NCI-H2029 (cell line): ENCODE measurements at places on chromosomes 16 and 17.

GRCh38 chr16:8596581-8596980 is 6.3 kb upstream of the TMEM114 start:
- DNase-seq: no peak

DNA sequence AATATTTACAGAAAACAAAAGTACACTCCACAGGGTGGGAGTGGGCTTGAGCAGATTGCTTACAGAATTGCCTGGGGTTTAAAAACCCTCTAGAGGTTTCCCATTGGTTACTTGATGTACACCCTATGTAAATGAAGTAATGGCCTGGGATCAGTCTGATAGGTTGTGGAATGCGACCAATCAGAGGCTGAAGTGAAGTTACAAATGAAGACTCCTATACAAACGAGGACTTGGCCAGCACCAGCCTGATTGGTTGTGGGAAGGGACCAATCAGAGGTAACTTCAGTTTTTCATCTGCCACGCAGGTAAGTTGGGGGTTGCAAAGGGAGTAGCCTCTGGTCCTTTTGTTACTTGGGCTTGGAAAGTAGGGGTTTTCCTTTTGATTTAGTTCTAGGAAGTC is 8.8 kb downstream of the EEF2K start:
- DNase-seq: no peak

DNA sequence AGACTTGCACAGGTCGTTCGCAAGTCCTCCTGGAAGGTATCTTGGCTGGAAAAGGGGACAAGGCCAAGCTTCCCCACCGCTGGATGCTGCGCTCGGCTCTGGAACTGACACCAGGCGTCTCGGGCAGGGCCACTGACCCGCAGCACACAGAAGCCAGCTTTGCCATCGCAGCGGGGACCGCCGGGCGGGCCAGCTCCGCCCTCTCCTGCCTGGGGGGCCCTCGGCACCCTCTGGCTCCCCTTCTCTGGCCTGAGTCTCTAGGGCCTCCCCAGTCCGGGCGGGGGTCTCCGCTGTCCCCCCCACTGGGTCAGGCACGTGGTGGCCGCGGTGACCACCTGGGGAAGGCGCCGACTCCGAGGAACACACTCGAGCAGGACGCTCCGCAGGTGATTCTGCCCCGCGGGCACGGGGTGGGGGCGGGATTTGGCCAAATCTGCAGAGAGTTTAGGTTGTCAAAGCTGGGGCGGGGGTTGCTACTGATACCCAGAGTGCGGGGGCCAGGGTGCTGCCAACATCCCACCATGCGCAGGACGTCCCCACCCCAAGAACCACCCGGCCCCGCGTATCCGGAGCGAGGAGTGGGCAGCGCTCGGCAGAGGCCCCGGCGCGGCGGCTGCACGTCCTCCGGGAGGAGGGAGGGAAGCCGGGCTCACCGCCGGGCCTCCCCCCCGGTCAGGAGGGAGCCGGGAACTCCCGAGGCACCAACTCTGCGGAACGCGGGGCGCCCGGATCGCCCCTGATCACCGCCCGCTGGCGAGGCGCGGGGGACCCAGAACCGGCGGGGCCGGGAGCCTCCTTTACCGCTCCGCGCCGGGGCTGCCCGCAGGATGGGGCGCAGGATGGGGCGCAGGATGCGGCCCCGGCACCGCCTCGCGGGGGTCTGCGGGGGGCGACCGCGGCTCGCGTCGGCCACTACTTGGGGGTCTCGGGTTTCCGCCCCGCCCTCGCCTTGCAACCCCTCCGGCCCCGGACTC is 744 bp upstream of the METRNL start:
- no peak for DNase-seq

GRCh38 chr17:48351911-48352332 is 78.1 kb downstream of the SKAP1 start:
- no peak for DNase-seq

DNA sequence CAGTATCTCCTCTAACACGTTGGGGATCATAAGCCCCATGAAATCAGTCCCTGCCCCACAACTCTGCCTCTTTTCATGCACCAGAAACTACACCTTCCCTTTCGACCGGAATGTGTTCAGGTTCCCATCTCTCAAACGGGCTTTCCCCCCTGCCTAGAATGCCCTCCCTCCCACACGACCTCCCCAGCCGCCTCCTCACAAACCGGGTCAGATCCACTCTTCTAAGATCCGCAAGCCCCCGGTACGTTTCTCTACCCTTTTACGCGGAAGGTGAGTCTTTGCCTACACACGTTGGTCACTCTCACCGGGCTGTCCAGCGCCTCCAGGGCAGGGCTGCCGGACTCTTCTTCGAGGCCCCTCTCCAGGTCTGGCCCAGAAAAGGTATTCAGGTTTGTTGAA is 708 bp downstream of the DHX33 start:
- DNase-seq: no peak

DNA sequence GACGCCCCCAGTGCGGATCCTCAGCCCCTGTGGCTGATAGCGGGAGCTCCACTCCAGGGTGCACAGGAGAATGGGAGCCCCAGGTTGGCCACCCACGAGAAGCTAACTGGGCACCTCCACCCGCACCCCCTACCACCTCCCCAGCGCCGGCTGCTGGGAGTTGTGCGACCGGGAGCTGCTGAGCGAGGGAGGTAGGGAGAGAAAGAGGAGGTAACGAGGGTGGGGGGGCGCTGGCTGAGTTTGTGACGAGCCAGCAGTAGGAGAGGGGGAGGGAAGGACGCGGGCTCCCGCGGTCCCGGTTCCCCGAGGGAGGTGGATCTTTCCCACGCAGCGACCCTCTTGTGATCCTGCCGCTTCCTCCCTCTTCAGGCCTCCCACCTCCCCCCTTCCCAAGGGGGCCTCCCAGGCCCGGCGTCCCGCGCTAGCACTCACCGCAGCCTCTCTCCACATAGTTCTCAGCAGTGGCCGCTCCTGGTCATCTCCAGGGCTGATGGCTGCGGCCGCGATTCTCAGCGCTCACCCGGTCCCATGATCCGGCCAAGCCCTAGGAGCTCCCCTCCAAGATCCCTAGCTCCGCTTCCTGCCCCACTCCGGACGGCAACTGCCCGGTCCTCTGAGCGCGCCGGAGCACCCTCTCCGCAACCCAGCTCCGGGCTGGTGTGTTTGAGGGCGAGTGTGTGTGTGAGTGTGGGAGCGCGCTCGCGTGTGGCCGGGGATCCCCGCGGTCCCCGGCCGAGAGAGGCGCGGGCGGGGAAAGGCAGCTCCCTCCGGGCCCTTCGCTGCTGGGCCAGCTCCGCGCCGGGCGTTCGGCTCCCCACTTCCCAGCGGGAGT is at the start of gene GRIN2A:
Gene GRIN2A, minus strand, starts transcription at position 207 of the 832 bp plus-strand sequence. CDS start 2,017 bp downstream, outside the sequence.
- no peak for DNase-seq

GRCh38 chr17:75011401-75012095 is 922 bp upstream of the MRPL58 start:
- DNase-seq: peak; percentile 11

GRCh38 chr17:69625474-69625873 is 211.0 kb downstream of the MAP2K6 start:
- DNase-seq: no peak

GRCh38 chr17:17017343-17018014 is 24.8 kb upstream of the MPRIP start:
- no peak for DNase-seq

GRCh38 chr17:42378359-42378958 is 9.8 kb downstream of the STAT3 start:
- no peak for DNase-seq

GRCh38 chr16:54477714-54478113 is 191.1 kb upstream of the IRX3 start:
- no peak for DNase-seq

DNA sequence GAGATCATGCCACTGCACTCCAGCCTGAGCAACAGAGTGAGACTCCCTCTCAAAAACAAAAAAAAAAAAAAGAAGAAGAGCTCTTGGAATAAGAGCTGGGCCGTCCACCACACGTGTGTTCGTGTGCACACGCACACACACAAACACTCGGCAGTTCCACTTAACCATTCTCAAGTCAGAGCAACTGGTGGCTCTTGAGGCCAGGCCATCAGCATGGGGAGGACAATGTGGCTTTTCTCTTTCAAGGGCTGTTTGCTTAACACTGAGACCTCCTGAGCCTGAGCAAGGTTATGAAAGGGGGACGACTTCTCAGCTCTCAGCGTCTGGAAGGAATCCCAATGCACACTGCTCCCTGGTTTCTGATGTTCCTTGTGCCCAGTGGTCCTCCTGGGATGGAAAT is 444.9 kb downstream of the SOX9 start:
- DNase-seq: peak; percentile 63

DNA sequence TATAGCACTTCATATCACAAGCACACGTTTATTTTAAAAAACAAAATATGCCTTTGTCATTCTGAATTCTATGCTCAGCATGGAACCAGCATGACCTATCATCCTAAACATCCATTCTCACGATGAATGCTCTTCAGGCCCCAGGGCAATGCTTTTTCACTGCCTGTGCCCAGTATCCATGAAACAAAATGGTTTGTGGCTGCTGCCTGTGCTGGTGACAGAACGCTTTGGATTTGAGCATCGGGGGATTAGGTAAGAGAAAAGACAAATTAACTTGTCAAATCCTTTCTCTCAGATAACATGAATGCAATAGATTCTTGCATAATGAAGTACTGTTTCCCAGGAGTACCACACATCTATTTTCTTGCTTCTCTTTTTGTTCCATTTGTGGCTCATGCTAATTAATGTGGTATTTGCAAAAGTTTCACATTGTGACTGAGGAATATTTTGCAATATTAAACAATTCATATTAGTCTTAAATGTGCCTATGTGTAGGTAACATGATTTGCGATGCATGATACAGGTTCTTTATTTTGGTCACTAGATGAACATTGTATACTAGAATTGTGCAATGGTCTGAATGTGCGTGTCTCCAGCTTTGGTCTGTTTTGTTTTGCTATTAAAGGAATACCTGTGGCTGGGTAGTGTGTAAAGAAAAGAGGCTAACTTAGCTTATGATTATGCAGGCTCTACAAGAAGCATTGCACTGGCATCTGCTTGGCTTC is 25.8 kb upstream of the SRSF1 start:
- DNase-seq: no peak

DNA sequence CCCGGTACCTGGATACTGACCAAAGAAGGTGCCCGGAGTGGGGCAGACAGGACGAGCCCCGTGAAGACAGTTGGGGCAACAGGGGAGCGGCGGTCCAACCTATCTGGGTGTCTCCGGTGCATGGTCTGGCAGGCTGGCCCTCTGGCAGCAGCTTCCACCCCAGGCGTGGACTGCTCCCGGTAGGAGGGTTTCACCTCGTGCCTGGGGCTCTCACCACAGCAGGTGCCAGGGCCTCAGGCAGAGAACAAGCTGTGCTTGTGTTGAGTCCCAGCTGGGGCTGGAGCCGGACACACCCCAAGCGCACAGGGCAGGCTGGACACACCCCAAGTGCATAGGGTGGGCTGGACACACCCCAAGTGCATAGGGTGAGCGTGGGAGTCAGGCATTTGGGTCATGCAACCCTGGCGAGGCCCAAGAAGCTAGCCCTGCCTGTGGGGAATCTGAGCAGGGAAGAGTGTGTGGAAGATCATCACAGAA is 1.5 kb upstream of the FBXL16 start:
- DNase-seq: no peak

DNA sequence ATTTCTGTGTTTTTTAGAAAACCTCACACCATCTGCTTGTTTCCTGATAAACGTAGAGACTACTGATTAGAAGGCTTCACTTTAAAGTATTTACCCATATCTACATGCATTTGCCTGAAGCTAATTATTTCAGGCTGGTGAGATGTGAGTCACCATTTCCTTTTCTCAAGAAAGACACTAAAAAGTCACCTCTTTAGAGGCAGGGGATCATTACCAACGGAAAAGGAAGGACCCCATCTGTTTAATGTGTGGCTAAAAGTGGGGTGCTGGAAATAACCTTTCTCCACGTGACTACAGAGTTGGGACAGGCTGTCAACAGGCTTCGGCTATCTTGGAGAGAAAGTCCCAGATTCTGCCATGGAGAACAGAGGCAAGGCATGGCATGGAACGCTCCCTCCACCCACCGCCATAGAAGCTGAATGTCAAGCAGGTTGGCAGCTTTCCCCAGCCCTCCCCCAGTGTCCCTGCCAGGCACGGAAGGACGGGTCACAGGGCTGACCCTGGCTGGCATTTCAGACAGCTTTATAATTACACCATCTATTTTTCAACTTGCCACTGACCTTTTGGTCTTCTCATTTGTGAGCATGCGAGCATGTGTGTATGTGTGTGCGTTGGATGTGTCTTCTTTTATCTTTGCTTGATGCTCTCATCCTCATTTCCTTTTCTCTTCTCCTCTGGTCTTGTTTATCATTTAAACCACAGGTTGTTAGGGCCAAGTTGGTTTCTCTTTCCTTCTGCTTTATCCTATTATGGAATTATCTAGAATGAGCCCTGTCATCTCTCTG is 157.0 kb downstream of the CPPED1 start:
- DNase-seq: peak; percentile 82

- DNase-seq: no peak
These were observed 12.0 kb downstream of the SP2 start for GRCh38 chr17:47907932-47908562.

GRCh38 chr17:69460963-69461922 is 46.7 kb downstream of the MAP2K6 start:
- DNase-seq: no peak

- DNase-seq: no peak
These were observed 89.9 kb upstream of the C16orf82 start for GRCh38 chr16:26976873-26977272.

- no peak for DNase-seq
These were observed 18.7 kb upstream of the EVI2A start for GRCh38 chr17:31339906-31340661.

DNA sequence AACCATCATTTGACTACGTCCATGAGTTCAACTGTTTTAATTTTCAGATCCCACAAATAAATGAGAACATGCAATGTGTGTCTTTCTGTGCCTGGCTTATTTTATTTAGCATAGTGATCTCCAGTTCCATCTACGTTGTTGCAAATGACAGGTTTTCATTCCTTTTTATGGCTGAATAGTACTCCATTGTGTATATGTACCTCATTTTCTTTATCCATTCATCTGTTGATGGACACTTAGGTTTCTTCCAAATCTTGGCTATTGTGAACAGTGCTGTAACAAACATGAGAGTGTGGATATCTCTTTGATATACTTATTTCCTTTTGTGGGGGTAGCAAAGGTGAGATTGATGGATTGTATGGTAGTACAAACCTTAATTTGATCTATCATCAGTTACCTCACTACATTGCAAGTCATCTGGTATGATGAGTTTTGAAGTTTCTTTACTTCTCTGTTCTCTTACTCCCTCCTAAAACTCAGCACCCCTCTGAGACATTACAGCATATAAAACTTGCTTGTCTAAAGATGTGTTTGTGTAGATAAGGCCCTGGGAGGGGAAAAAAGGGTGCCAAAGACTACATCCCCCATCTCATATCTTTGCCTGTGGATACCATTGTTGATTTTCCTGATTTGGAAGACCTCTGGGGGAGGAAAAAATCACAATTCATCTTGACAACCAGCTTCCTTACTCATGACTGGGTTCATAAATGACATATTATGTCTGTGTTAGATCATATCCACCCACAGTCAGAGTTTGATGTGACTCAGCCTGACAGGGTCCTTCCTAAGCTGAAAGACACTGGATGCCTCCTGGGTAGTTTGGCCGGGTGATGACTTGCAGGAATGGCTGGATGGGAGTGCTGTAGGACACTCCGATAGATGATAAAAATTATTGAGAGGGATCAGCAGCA is 47.6 kb downstream of the ABCA9 start:
- no peak for DNase-seq

- no peak for DNase-seq
These were observed 3.2 kb downstream of the ANKRD13B start for GRCh38 chr17:29595943-29596774.

GRCh38 chr17:73911726-73912372 is 267.6 kb upstream of the SDK2 start:
- no peak for DNase-seq

GRCh38 chr17:31882571-31882970 is 18.9 kb downstream of the UTP6 start:
- DNase-seq: no peak

- no peak for DNase-seq
These were observed 8.9 kb downstream of the CCNF start for GRCh38 chr16:2438121-2438520.
